ENCODE measurements at places on chromosomes 11 and 22.

DNA sequence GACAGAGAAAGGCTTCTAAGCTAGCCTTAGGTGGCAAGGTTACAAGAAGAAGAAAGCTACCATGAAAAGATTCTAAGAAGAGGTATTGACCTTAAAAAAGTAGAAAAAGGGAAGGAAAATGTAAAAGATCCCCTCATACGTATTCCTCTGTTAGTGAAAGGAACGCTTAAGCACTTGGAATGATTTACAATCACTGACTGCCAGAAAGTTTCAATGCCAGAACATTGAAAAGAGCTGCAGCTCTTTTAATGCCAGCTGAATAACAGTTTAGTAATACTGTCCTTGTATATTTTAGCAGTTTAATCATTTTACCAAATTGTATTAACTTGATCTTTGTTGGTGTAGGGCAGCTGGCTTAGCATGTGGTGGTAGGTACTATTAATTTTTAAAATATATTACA lies 650.7 kb downstream of the FAM181B start:
- DNase-seq, result no peak

DNA sequence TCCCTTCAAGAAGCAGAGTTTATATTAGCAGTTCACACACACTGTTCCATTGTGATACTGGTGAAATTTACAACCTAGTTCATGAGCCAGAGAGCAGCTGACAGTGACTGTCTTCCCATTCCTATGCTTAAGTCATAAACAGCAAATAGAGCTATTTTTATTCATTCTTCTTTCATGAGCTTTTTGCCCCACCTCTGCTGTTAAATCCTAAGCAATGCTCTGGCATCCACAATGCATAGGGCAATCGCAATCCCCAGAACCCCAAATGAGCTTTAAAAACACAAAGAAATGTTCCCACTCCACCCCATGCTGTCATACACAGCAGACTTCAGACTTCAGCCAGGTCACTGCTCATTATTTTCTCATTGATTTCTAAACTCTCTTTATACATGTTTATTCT lies 307.5 kb downstream of the ETS1 start:
- no peak for DNase-seq

DNA sequence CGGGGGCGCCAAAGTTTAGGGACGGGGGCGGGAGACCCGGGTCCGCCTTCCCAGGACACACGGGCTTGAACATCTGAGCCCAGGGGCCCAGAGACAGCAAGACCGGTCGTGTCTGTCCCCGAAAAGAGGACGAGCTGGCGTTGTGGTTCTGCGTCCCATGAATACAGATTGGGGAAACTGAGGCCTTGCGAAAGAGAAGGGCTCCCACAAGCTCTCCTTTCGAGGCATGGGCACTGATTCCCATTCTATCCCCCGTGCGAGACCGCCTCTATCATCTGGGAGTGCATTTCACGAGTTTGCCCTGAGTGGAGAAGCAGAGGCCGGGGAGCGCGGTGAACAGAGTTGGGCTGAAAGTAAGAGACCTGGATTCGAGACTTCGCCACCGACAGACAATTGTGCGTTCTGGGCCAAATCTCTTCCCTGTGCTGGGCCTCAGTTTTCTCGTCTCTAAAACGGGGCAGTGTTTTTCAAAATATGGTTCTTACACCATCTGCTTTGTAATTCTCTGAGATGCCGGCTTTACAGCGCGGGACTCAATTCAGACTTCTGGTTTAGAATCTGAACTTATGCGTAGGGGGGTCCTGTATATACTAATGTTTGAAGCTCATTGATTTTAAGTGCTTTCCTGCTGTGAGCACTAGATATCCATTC lies 471 bp downstream of the RNF185 start:
- no peak for DNase-seq

DNA sequence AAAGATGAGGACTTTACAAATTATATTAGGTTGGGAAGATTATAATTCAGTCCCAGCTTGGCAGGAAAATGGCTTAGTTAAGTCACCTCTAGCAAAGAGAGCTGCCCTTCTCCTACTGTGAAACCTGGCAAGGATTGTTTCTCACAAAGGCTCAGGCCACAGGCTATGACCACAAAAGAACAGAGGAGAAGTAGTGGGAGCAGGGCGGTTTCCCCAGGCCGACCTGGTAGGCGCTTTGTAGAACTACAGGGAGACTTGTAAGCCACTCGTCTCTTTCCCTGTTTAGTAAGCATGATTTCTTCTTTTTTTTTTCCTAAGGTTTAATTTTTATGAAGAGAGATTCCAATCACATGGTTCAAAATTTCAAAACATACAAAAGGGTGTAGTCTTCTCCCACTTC lies 4.6 kb downstream of the SNAP29 start:
- no peak for DNase-seq

GRCh38 chr22:30927806-30928205 lies 40.8 kb downstream of the MORC2 start:
- DNase-seq, result no peak

GRCh38 chr11:28505232-28505631 lies 397.0 kb downstream of the METTL15 start:
- DNase-seq, result no peak

GRCh38 chr11:12232817-12233601 lies 122.6 kb downstream of the MICAL2 start:
- no peak for DNase-seq

GRCh38 chr11:30414244-30414643 lies 91.3 kb downstream of the ARL14EP start:
- no peak for DNase-seq
